NCI-H446 treated with DMSO at 0.1 percent for 48 hours (cell line): ENCODE measurements at places on chromosomes 5 and 9.

GRCh38 chr9:134316449-134317160 is 9.7 kb upstream of the RXRA start:
- DNase-seq: peak; percentile 39

DNA sequence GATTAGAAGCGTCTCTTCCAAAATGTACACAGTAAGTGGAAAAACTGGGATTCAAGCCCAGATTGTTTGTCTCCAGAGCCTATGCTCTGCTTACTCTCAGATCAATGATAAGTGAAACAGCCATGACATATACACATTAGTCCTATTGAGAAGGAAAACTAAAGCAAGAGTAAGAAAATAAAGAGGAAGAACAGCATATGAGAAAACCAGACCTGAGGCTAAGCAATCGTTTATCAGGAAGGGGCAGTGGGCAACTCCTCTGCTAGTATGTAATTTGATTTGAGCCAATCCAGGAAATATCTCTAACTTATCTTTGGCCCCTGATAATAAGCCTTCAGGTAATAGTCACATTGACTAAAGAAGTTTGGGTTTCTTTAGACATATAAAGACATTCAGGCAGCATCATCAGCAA is 789.9 kb upstream of the C9orf72 start:
- peak; percentile 2 for DNase-seq

- DNase-seq: no peak
Measured at GRCh38 chr5:80406980-80407734, 707 bp upstream of the ZFYVE16 start.

DNA sequence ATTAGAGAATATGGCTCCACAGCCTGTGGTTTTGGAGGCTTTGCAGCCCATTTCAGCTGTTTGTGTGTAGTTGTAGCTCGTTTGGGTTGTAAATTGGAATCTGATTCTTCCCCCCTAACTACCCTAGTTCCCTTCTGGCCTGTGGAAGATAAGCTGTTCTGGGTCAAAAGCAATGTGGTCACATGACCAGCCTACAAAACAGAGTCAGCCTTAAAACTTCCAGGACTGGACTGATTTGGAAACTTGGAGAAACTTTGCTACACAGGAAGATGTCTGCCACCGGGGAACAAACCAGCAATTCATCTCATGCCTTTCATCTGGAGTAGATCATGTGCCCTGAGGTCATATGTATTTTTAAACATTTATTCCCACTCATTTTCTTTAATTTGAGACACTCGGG is 83.8 kb downstream of the DAPK1 start:
- DNase-seq: no peak

DNA sequence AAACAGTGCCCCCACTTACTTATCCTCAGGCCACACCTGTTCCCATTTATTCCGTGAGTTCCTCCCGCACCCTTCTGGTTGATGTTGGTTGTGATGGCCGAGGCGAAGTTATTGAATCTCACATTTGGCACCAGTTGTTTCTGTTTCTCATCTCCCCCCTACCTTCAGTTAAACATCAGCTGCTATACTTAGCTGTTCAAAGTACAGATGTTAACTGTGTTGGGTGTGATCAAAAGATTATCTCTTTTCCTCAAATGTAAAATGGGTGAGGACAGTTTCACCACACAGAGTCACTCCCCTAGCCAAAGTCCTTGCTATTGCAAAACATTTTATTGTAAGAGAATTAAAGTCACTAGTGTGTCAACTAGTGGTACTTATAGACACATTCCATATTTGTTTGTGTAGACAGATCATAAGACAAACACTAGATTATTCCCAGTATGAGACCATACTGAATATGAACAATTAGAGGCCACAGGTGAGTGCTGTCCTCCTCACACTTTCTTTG is 43.2 kb upstream of the PRSS3 start:
- no peak for DNase-seq

- no peak for DNase-seq
Measured at GRCh38 chr9:136178773-136179075, 26.2 kb downstream of the LHX3 start.

DNA sequence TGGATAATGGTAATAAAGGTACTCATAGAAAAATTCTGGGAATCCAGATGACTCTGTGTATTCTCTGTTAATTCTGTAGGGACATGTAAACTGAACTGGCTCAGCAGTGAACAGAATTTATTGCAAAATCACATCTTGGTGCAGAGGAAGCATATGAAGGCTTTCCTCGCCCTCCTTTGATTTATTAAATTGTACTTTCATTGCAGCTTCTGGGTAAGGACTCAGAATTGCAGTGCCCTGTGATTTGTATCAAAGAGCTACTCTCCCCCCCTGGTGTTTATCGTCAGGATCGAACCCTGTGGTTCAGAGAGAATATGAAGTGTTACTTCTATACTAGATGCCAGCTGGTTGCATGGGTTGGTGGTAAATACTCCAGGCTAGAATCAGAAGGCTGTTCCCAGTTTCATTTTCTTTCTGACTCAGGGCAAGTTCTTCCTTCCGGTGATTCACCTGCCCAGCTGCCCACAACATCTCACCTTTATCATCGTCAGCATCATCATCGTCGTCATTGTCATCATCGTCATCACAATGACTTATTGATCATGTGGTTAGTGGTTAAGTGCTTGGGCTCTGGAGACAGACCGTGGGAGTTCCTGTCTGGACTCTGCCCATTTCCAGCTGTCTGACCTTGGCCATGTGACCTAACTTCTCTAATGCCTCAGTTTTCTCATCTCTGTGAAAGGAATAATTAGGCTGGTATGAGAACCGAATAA is 238.8 kb downstream of the ARHGAP26 start:
- DNase-seq: no peak

- DNase-seq: no peak
Measured at GRCh38 chr9:115694014-115694413, 459.6 kb upstream of the PAPPA start.

- DNase-seq: no peak
Measured at GRCh38 chr5:54959673-54960418, 25.5 kb downstream of the ESM1 start.

GRCh38 chr9:132694144-132694543 is 23.9 kb downstream of the GTF3C4 start:
- DNase-seq: no peak

DNA sequence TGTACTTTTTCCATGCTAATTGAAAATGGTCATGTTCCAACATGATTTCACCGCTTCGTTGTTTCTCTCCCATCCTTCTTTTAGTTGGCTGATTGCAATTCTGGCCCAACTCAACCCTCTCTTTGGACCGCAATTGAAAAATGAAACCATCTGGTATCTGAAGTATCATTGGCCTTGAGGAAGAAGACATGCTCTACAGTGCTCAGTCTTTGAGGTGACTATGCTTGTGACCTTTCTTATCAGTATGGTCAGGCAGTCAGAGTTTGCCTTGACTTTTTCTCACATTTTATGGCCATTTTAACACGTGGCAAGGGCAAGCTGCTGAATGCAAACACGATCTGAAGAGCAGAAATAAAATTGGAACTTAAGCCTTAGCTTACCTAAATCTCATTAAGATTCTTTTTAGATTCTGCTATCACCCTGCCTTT is 36.0 kb upstream of the CREBRF start:
- no peak for DNase-seq

GRCh38 chr5:8396756-8397155 is 527.8 kb downstream of the MTRR start:
- no peak for DNase-seq

DNA sequence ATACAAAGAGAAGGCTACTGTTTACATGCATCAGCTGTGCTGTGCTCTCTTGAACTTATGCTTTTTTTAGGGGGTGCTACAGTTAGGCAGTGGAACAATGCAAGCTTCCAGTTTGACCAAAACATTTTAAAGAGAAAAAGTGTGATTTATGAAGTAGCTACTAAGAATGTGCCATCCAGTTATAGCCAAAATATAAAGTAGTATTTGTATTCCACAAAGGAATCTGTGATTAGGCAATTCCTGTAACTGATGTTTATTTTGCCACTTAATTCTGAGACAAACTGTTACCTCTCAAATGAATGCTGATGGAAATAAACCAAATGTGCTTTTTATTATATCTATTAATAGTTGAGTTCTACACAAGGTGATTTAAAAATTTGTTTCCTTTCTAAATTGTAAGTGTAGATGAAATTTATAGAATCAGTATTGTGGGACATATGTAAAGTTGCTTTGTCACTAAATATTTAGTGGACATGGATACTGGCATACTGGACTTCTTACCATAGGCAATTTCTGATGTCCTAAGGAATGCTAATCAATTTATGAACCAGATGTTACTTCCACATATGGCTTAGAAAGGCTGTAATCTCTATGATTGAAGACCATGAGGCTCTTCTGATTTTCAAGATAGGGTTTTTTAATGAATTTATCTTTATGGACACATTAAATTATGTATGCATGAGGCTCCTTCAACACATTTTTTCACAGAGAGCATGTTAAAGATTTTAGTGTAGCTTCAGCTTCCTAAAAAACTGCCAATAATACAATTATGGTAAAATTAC is 410.2 kb downstream of the PRR16 start:
- no peak for DNase-seq

DNA sequence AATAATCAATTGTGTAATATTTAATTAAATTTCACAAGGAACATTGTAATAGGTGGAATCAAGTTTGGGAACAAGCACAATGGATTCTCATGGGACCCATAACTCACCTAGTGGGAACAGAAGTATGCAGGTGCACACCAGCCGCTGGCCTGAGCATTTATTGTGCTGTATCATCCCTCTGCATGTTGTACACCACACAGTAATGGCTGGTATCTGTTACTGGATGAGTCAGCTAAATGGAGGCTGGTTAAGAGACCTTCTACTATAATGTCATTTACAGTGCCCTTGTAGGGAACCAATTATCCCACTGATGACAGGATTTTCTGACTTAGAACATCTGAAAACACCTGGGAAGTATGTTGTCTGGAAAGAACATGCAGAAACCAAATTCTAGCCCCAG is 3.2 kb upstream of the MAP3K1 start:
- DNase-seq: no peak

GRCh38 chr5:173613433-173614159 is 2.9 kb downstream of the BOD1 start:
- no peak for DNase-seq

DNA sequence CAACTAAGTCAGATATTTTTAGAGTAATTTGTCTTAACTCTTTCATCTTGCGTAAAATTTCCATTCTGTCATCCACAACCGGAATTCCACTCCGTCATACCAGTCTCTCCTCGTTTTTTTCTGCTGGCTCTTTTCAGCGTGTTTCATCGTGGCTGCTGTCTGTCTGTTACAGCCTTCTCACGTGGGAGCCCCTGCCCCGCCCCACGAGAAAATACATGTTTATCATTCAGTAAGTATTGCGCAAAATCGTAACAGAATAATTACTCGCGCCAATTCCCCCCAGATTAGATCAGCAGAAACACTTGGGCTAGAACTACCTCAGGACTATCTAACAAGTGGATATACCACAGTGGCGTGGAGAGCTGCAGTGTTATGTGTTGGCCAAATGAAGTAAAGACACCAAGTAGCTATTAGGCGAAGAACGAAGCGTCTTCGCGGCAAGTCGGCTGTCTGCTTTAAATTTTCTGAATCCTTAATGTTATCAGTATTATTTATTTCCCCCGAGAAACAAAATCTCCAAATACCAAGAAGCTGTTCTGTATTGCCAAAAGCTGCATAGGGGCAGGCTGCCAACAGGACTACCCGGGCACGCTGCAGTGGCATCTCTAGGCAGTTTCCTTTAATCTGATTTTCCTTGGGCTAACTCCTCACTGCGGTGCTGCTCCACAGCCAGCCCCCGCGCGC is 566 bp upstream of the FOCAD start:
- peak; percentile 46 for DNase-seq

DNA sequence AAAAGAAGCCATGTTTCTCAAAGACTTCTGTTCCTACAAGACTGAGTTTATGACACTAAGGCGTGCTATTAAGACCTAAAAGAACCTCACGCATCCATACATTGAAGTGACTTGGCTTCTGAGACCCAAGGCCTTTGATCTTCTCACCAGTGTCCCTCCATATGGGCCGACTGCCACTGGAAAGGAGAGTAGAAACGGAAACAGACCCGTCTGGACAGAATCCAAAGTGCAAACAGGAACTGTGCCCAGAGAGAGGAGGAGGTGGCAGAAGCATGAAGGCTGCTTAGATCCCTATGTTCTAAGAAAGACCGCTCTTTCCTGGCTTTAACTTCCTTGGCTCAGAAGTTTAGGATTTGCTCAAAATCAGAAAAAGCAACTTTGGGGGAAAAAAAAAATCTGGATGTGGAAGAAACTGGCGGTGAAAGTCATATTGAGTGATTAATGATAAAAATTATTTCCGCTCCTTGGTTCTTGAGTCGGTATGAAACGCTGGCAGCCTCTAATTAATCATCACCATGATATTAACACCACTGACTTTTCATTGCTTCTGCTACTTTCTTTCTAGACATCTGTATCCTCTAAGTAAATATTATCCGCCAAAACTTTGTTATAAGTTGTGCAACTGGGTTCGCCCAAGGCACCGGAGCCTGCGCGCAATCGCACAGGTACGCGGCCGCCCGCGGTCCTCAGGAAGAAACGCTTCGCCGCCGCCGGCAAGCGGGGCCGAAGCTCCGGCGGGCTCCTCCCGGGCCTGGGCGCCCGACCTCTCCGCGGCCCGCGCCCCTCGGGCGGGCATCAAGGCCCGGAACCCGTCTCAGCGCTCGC is 726 bp downstream of the DAP start:
- peak; percentile 96 for DNase-seq

DNA sequence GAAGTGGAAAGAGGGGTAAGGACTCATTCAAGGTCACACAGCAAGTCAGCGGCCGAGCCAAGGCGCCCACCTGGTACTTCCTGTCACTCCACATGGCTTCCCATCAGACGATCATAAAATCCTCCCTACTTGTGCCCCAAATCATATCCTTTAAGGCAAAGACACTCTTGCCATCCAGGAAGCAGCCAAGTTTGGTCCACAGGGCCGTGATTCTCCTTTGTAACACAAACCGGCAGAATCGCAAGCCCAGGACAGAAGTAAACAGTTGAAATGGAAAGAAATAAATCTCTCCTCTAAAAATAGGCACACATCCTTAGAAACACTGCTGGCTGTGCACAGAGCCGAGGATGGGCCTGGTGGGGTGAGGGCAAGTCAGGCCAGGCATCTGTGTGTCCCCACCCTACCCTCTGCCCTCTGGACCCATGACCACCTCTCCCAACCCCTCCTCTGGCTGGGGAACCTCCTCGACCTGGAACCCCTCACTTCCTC is 30.5 kb downstream of the TMOD1 start:
- no peak for DNase-seq

DNA sequence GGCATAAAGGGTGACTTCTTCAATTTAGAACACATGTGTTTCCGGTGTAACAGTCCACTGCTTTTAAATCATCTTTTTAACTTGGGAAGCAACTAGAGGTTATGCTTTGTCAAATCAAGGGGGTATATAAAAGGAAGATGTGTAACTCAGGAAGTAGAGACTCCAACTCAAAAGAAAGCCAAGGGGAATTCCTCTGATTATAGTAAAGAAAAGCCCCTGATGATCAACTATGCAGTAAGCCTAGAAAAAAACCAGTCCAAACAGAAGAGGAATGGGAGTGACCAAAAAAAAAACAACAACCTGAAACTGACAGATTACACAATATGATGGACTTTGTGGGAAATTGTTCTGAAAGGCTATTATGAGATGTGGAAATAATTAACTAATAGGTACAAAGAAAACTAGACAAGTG is 90.3 kb downstream of the AK8 start:
- no peak for DNase-seq
